ENCODE measurements at places on chromosomes 5 and 9.

- DNase-seq: no peak
These were observed 3.6 kb upstream of the SCGB3A2 start for GRCh38 chr5:147874910-147875367.

DNA sequence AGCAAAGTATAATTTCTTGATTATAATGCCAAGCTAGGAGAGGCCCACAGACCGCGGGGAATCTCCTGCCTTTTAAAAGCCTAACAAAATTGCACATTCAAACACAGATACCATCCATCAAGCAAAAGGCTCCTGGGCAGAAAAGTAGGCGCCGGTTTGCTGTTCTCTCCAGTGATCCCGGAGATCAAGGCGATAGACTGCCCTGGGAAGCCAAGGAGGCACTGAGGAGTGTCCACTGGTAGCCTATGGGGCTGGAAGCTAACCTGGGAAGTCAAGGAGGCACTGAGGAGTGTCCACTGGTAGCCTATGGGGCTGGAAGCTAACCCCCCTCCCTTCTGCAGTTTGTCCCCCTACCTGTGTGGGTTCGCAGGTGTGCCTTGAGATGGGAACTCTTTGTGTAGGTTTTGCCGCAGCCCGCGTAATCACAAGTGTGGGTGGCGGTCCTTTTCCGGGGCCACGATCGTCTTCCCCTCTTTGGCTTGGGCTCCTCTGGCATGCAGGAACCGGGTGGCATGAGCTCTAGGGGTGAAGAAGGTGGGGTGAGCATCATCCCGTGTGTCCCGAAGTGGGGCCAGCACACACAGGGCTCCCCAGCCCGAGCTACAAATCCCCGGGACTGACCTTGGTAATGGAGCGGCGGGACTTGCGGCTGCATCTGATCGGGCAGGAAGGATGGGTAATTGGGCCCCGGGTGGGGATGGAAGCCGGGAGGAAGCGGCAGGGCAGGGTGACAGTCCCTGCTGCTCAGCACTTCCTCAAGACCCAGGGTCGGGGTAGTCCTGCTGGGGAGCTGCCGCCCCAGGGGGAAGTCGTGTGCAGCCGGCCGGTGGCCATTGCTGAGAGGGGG lies 2.7 kb downstream of the KLF4 start:
- DNase-seq: no peak

GRCh38 chr9:90176901-90177300 lies 465.7 kb downstream of the DIRAS2 start:
- no peak for DNase-seq

- DNase-seq: peak; percentile 58
These were observed 383.2 kb upstream of the SGCD start for GRCh38 chr5:155943516-155944407.

GRCh38 chr5:163661360-163661759 lies 155.9 kb downstream of the MAT2B start:
- no peak for DNase-seq

- peak; percentile 4 for DNase-seq
These were observed 350.5 kb downstream of the MAN2A1 start for GRCh38 chr5:110040178-110040577.

GRCh38 chr5:68543212-68543611 lies 327.7 kb downstream of the PIK3R1 start:
- DNase-seq: peak; percentile 3

GRCh38 chr5:111043712-111044506 lies 27.6 kb upstream of the TSLP start:
- no peak for DNase-seq

- no peak for DNase-seq
These were observed 113.7 kb downstream of the GABRB2 start for GRCh38 chr5:161432798-161433197.
